Omental fat pad (tissue), 4 donors: ENCODE measurements at places on chromosomes 4 and X.

- no peak for DNase-seq
These were observed 77.7 kb upstream of the INTU start for GRCh38 chr4:127555106-127555505.

DNA sequence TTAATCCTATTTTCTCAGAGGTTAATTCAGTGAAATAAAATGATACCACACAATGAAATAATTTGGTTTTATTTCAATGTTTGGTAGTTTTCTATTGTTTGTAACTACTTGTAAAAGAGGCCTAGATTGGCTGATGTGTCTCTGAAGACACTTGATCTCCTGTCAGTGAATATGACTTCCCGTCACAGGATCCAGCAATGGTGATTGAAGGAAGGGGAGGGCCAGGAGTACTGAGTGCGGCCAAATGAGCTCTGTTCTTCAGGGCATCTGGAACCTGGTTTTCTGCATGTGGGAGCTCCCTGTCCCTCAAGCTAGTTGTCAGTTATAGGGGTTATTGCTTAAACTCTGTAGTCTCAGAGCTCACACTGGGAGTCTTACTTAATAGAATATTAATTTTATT lies 86.5 kb upstream of the OTUD4 start:
- no peak for DNase-seq

GRCh38 chr4:123930996-123931395 lies 534.4 kb downstream of the SPRY1 start:
- no peak for DNase-seq

DNA sequence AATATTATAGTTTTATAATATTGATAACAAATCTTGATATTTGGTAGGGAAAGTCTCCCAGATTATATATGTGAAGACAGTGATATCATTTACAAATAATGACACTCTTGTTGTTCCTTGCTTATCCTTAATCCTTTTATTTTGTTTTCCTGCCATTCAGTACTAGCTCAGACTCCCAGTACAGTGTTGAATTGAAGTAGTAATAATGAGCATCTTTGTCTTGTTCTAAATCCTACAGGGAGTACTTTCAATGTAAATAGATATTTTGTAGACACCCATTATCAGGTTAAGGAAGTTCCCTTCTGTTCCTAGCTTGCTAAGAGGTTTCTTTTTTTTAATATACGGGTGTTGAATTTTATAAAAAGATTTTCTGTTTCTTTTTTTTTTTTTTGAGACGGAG lies 33.0 kb downstream of the WWC2 start:
- DNase-seq: no peak

- no peak for DNase-seq
These were observed 71.3 kb downstream of the NBDY start for GRCh38 chrX:56800307-56800706.

DNA sequence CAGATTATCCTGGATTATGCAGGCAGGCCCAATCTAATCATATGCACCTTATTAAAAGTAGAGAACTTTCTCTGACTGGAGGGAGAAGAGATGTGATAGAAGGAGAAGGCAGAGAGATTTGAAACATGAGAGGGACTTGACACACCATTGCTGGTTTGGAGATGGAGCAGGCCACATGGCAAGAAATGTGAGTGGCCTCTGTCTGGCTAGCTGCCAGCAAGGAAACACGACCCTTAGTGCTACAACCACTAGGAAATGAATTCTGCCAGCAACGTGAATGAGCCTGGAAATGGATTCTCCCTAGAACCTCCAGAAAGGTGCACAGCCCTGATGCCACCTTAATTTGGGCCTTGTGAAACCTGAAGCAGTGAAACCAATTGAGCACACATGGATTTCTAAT lies 79.5 kb upstream of the MBNL3 start:
- DNase-seq: no peak

- DNase-seq: peak; percentile 25
These were observed at the start of gene CCDC149 for GRCh38 chr4:24912252-24913118. TSS of gene CCDC149 (minus strand) at chr4:24913042. CDS start at chr4:24912864, 178 bp downstream.

DNA sequence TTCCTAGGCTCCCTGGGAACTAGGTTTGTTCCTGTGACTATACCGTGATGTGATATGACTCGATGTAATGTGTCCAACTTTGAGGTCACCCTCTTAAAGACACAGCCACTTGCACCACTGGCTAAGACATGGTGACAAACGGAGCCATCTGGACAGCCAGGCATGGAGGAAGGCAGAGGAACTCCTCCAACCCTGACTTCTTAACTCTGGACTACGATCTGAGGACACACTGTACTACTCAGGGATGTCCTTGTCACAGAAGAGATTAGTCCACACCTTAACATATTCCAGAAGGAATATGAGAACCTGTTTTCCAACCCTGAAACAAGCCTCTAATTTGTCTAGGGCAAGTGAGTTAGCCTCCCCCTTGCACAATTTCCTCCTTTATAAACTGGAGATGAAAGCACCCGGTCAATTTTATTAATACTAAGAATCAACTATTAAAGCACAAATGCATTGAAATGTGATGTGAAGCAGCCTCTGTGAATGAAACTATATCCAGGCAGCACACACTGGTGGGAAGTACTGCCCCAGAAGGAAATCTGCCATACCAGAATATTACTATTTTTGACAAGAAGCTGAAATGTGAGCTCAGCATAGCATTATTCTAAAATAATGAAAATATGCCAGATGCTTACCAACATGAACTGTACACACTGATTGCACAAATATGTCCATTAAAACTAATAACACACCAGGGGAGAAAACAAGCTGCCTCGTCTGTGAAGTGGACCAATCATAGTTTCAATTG lies 47.3 kb downstream of the TSPAN5 start:
- no peak for DNase-seq
